ENCODE measurements at places on chromosomes 13 and 19.

DNA sequence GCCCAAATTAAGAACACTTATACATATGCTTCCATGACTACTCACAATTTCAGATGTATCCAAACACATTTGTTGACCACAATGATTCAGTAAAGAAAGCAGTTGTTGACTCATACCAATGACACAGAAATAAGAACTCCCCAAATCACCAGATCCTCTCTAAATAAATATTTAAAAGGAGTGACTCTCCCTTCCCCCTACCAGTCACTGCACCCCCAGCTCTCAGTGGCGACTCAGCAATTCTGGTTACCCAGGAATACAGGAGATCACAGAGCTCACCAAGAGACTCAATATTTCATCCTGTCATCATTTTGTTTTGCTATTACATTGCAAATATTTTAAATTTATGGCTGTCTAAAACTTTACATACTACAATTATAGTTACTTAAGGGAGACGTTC lies 131.5 kb downstream of the RGCC start:
- H3K4me3 ChIP-seq: no peak overlapping the region
- H3K4me1 ChIP-seq: no peaks in the 10 kb centered on the region
- no peak overlapping the region for H3K27ac ChIP-seq
- peaks cover 6% of the 10 kb centered on the region for H3K36me3 ChIP-seq
- DNase-seq: no peak

DNA sequence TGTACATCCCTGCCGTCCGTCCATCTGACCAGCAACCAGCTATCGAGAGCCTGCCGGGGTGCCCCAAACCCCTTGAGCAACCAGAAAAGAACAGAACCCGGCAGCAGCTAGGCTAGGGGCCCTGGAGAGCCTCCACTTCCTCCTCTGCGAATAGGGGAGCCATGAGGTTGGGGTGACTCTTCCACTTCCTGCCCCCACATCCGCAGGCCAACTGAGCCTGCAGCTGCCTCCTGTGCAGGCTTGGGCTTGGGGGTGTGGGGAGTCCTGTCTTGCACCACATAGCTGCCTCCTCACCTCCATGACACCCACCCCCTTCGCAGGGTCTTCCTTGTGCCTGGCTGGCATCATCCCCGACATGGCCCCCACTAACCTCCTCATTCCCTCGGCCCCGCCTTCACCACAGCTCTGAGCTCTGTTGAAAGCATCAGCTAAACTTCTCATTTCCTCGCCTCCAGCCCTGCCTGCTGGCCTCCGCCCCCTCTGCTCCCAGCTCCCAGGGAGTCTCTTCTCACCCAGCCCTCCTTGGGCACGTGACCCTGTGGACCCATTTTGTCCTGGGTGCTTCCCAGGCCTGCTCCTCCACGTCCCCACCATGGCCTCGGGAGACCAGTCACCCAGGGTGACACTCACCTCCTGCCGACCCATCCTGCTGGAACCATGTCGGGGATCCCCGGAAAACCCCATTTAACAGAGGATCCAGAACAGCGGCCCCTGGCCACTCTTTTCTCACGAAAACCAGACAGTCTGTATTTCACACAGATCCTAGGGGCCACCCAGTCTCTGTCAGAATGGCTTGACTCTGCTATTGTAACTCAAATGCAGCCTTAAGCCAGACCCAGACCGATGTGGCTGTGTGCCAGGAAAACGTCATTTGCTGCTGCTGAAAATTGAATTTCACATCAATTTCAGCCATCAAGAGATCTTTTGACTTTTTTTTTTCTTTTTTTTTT lies 50.4 kb downstream of the MYO9B start:
- no peaks in the 10 kb centered on the region for H3K4me1 ChIP-seq
- no peaks in the 10 kb centered on the region for H3K27me3 ChIP-seq

GRCh38 chr19:33724021-33724720 lies 72.5 kb upstream of the KCTD15 start:
- no peak for DNase-seq
- no peaks in the 10 kb centered on the region for H3K27me3 ChIP-seq
- H3K27ac ChIP-seq: no peak overlapping the region
- H3K4me3 ChIP-seq: no peak overlapping the region

- no peak overlapping the region for H3K4me3 ChIP-seq
- no peaks in the 10 kb centered on the region for H3K27me3 ChIP-seq
- no peak for DNase-seq
- H3K4me1 ChIP-seq: no peaks in the 10 kb centered on the region
- H3K36me3 ChIP-seq: no peaks in the 10 kb centered on the region
These were observed 183.6 kb upstream of the EDNRB start for GRCh38 chr13:78102121-78102677.

GRCh38 chr13:38577048-38577447 lies 109.8 kb upstream of the FREM2 start:
- H3K27ac ChIP-seq: no peak overlapping the region
- no peak overlapping the region for H3K4me3 ChIP-seq
- no peaks in the 10 kb centered on the region for H3K27me3 ChIP-seq
- no peak for DNase-seq
- H3K36me3 ChIP-seq: no peaks in the 10 kb centered on the region
- H3K4me1 ChIP-seq: no peaks in the 10 kb centered on the region

DNA sequence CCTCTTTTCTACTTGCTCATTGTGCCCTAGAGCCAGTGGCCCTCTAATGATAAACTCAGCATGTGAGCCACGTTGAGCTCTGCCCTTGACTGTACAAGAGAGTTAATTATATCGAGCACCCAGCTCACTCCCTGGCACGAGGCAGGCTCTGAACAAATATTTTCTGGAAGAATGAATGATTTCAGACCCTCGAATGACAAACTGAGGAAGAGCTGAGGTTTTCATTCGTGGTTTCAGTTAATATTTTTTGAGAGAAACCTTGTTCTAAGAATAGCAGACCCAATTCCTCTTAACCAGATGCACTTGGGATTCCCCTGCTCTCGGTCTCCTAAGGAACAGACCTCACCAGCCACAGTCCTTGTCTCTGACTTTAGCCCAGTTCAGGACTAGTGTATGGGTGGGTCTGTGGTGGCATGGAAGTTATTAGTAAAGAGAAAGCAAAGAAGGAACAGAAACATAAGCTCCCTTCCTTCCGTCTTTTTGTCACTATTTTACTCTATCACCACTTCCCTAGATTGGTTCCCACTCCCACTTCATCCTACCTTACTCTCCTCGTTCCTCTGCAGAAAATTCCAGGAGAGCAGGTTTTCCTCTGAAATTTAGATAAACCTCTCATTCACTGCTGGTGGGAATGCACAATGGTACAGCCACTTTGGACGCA lies 22.1 kb upstream of the WDFY2 start:
- no peaks in the 10 kb centered on the region for H3K4me1 ChIP-seq
- H3K36me3 ChIP-seq: no peaks in the 10 kb centered on the region
- H3K27ac ChIP-seq: no peak overlapping the region
- DNase-seq: no peak
- H3K4me3 ChIP-seq: no peak overlapping the region

- H3K4me3 ChIP-seq: no peak overlapping the region
- H3K4me1 ChIP-seq: no peaks in the 10 kb centered on the region
These were observed 149.1 kb downstream of the KLF12 start for GRCh38 chr13:73984949-73985691.

- DNase-seq: no peak
- H3K27ac ChIP-seq: no peak overlapping the region
- H3K27me3 ChIP-seq: no peaks in the 10 kb centered on the region
- no peak overlapping the region for H3K4me3 ChIP-seq
- H3K4me1 ChIP-seq: no peaks in the 10 kb centered on the region
- H3K36me3 ChIP-seq: no peaks in the 10 kb centered on the region
These were observed 21.5 kb downstream of the MAB21L1 start for GRCh38 chr13:35455022-35455421.

DNA sequence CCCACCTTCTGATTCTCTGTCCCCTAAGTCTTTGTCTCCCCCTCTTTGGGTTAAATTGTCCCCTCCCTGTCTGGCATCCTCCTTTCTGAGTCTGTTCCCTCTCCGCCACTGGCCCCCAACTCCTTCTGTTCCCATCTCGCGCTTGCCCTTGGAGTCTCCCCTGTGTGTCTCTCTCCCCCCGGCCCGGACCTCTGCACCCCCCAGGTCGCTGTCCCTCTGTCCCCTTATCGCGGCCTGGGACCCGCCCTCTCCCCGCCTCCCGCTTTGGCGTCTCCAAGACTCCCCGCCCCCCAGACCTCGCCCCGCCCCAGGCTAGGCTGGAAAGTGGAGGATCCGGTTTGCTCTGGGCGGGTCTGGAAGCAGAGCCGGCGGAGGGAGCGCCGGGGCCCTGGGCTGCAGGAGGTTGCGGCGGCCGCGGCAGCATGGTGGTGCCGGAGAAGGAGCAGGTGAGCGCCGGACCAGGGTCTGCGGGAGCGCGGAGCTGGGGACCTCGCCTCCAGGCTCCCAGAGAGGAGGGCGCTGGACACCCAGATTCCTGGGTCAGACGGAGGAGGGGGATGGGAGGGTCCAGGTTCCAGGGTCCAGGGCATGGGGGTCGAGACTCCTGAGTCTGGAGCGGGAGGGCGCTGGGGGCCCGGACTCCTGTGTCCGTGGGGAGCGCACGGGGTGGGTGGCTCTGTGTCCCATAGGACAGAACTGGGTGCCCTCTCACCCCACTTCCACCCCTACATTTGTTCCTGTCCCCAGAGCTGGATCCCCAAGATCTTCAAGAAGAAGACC lies at the start of gene TRPM4:
Gene TRPM4 (plus strand): TSS at position 348 of the 780 bp plus-strand sequence. CDS start 75 bp downstream, at position 423.
- no peaks in the 10 kb centered on the region for H3K4me1 ChIP-seq
- H3K4me3 ChIP-seq: peak within 1 kb of the TSS; percentile 55
- H3K27ac ChIP-seq: peak within 1 kb of the TSS; percentile 87
- peak; percentile 96 for DNase-seq
- H3K27me3 ChIP-seq: no peaks in the 10 kb centered on the region

- DNase-seq: peak; percentile 72
- H3K36me3 ChIP-seq: no peaks in the 10 kb centered on the region
- H3K27me3 ChIP-seq: no peaks in the 10 kb centered on the region
These were observed 52.0 kb downstream of the GNG7 start for GRCh38 chr19:2650515-2650914.

- no peak overlapping the region for H3K27ac ChIP-seq
- no peaks in the 10 kb centered on the region for H3K27me3 ChIP-seq
- peaks cover 18% of the 10 kb centered on the region for H3K4me1 ChIP-seq
- no peaks in the 10 kb centered on the region for H3K36me3 ChIP-seq
- DNase-seq: no peak
- H3K4me3 ChIP-seq: no peak overlapping the region
These were observed 53.0 kb downstream of the LRCH1 start for GRCh38 chr13:46605825-46606554.

DNA sequence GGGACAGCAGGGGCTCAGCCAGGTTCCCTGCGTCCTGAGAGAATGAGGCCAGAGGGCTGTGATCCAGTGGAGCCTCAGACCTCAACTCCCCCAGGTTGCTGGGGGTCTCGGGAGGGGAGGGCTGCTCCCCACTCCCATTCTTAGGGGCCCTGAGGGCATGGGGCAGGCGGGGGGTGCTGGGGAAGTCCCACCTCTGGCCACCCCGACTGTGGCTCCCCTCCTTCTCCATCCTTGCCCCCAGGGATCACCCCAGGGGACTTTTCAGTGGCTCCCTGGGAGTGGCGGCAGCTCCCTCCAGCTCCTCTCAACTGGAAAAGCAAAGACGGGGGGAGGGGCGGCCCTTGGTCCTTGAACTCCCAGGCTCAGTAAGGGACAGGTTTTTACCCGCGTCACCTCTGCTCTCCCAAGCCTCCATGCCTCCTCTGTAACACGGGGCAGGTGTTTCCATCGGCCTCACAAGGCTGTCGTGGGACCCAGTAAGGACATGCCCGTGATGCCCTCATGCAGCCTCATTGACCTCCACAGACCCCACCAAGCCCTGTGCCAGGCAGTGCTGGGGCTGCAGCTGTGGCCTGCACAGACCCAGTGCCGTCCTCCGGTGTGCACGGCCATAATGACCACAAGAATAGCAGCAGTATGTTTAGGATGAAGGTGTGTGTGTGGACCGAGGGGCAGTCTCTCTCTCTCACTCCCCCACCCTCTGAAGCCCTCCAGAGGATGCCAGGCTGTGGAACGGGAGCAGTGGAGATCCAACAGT lies 11.6 kb upstream of the TOMM40 start:
- no peak for DNase-seq
- no peak overlapping the region for H3K27ac ChIP-seq
- no peaks in the 10 kb centered on the region for H3K27me3 ChIP-seq
- H3K36me3 ChIP-seq: no peaks in the 10 kb centered on the region
- H3K4me1 ChIP-seq: no peaks in the 10 kb centered on the region

DNA sequence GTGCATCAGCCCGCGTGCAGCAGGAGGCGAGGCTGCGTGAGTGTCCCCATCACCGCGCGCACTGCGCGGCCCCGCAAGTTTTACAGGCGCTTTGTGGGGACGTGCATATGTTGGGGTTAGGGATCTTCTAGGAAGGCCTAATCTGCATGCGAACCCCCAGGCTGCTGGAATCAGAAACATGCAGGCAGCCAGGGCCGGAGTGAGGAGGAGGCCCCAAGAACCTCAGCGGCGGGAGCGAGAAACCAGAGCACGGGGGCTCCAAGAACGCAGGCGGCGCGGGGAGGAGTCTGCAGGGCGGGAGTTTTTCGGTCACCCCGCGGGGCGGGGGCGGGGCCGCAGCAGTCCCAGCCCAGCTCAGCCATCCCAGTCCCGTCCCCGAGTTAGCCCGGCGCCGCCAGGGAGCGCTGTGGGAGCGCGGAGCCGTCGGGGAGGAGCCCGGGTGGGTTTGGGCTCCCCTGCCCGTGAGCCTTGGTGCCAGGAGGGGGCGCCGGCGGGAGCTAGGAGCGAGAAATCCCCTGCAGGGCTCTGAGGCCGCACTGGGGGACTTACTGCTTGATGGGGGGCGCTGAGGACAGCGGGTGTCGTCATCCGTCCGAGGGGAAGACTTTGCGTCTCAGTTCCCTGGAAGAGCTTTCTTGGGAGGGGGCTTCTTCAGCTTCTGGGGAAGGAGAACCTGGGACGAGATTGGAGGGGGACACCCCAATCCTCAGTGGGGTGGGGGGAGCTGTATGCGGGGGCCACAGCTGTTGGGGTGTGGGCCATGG lies 933 bp upstream of the NRTN start:
- H3K36me3 ChIP-seq: no peaks in the 10 kb centered on the region
- peak; percentile 91 for DNase-seq
- H3K27ac ChIP-seq: no peak overlapping the region
- H3K4me1 ChIP-seq: peaks cover 1% of the 10 kb centered on the region
- H3K4me3 ChIP-seq: no peak overlapping the region

GRCh38 chr13:54263868-54264267 lies 1235.3 kb downstream of the OLFM4 start:
- H3K4me3 ChIP-seq: no peak overlapping the region
- H3K4me1 ChIP-seq: no peaks in the 10 kb centered on the region
- no peak overlapping the region for H3K27ac ChIP-seq
- H3K36me3 ChIP-seq: no peaks in the 10 kb centered on the region

GRCh38 chr19:23075031-23075733 lies 41.6 kb upstream of the ZNF730 start:
- no peak overlapping the region for H3K27ac ChIP-seq
- H3K4me3 ChIP-seq: peak overlapping the region; percentile 40
- peak; percentile 48 for DNase-seq
- H3K27me3 ChIP-seq: no peaks in the 10 kb centered on the region

DNA sequence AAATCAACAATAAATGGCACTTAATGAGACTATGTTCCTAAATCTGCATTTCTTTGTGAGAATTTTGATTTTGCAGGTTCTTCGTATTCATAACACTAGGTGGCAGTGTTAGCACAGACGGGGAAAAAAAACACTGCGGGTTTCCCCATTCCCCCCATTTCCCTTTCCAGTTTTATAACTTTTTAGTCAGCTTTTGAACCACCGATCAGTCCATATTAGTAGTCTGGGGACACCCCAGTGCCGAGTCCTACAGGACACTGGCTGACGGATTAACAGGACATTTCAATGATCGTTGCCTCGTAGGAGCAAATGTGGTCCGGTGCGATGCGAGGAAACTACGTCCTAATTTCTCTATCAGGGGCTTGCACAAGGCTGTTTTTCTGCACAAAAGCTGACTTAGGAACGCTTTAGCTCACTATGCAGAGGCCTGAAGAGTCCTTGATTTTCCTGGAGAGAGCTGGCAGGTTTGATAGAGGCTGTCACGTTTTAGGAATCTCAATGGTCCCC lies 234.3 kb downstream of the LMO7 start:
- H3K4me1 ChIP-seq: no peaks in the 10 kb centered on the region
- no peak overlapping the region for H3K4me3 ChIP-seq
- H3K27ac ChIP-seq: no peak overlapping the region

All from pancreas (tissue), 10 donors.